ENCODE measurements at places on chromosomes 11 and 22. TPM values are rescaled to one million over a fixed set of nuclear protein-coding genes. Genes with fewer than 3 reads are reported as not detected.

DNA sequence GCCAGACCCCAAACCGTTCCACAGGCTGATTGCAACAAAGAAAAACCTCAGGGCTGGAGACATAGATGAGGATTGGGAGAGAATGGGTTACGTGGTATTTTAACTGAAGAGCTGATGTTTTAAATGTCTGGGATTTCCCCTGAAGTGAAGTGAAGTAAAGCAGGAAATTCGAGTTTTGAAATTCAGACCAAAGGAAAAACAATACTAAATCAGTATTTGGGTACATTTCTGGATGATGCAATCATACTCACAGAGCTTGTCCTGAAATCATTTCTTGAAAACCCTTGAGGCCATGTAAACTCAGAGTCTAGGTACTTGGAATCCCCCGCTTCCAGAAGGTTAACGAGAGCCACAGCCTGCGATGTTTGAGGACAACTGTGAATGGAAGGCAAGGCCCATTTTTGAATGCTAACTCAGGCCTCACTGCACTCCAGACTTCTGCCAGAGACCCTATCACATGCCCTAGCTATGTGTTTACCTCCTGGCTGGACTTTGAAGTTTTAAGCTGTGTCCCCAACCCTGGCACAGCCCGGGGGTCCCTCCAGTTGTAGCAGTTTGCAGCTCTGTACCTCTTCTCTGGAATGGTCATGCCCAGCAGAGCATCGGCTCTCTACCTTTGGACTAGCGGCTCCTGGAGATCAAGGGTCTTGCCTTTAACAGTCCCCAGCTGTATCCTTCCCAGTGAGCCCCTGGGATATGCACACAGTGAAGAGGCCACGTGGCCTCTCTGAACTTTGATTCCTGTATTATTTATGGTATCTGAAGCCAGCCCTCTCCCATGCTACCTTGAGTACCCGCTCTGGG lies 5.4 kb upstream of the FTH1 start:
- no peak for DNase-seq

OR6X1 gene
- not detected for total RNA-seq

MGAT3 gene
- 47.0 TPM for total RNA-seq

HBB gene
- not detected for total RNA-seq

- peak; percentile 80 for DNase-seq
Measured at GRCh38 chr11:3037040-3037944, 19.9 kb downstream of the CARS1 start.

Data from type B pancreatic cell (in vitro differentiated cells).